ENCODE measurements at places on chromosomes 11 and 22.

- DNase-seq = no peak
Observed at GRCh38 chr11:79259800-79260199, 181.0 kb downstream of the TENM4 start.

- peak; percentile 96 for DNase-seq
Observed at GRCh38 chr11:36149538-36150242, 139.5 kb downstream of the COMMD9 start.

DNA sequence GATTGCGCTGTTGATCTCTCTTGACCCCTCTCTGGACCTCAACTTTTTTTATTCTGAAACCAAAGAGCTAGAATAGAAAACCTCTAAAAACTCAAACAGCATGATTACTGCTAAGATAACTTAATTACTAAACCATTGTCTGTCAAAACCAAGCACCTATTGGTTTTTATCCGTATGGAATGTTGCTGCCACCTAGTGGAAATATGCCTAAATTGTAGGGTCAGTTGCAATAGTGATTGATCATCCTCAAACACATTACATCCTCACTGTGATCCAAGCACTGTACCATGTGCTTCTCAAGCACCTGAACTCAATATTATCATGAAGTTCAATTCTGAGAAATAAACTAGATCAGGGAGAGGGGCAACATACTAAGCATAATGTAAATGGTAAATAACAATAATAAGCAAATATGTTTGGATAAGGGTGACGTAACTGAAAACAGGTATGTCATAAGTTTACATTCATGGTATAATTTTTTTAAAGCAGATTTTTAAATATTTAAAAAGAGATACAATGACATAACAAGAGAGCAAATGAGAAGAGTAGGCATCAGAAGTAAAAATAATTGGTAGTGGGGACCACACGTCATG lies 3.8 kb upstream of the OR5A2 start:
- no peak for DNase-seq

DNA sequence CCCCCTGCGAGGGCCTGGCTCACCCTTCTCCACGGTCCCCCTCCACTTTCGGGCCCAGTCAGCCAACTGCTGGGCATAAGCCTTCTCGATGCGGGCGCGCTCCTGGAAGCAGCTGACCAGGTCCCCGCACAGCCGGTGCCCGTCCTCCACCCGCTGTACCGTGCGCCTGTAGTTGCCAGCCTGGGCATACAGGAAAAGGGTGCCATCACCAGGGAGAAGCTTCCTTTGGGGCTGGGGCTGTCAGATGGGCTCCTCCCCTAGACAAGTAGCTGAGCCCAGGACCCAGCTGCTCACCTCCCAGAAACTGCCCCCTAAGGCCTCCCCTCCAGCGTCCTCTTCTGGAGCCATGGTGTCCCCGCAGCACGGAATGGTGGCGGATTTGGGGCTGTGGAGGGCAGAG lies 3.9 kb downstream of the PACSIN3 start:
- no peak for DNase-seq
